ENCODE measurements at places on chromosomes 13 and 19. TPM values are rescaled to one million over a fixed set of nuclear protein-coding genes. Genes with fewer than 3 reads are reported as not detected.

The WIZ gene
- 28.4 TPM for total RNA-seq

- no peak for DNase-seq
Measured at GRCh38 chr13:26015271-26016125, 36.3 kb downstream of the SHISA2 start.

DNA sequence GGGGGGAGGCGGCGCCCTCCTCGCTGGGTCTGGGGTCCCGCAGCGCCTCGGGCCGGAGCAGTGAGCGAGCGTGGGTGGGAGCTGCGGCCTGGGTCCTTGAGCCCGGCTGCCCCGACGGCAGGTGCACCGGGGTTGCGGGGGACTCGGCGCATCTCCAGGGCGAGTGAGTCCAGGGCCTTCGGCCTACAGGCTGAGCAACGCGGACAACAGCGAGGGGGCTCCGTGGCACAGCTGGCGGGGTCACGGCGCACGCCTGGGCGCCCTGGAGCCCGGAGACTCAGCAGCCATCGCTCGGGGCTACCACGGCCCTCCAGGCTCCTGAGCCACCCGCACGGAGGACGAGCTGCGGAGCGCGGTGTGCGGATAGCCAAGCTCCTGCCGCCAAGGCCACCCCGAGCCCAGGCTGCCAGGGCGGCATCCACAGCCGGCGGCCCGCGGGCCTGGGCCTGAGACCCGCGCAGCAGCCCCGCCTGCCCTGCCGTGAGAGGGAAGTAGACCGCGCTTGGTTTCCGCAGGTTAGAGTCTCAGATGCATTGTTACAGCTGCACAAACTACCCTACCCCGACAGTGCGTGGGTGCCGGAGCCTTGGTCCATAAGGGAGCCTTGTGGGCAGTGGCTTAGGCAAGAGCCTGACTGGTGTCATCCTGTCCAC is 253.9 kb upstream of the SGCG start:
- DNase-seq: no peak

DNA sequence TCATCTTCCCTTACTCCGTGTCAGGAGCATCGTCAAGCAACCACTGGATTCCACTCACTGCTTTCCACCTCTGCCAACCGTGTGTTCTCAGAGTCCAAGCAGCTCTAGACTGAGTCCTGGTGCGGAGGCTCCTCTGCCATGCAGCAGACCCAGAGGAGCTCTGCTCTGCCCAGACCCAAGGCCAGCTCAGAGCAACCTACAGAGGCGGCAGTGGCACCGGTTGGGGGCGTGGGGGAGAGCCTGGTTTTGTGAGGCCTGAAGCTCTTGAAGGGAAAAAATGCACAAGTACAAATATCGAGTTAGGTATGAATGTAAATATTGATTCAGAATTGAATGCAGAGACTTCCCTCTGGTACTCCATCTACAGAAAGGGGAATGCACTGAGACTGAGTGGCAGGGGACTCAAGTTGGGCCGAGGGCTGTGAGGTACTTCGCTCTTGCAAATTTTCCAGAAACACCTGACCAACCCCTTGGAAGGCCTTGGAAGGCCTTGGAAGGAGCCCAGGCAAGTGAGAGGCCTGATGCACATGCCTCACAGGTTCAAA is 46.7 kb downstream of the GJA3 start:
- no peak for DNase-seq

GRCh38 chr19:7874897-7875273 is 695 bp upstream of the PRR36 start:
- DNase-seq: no peak
